ENCODE measurements at places on chromosomes 6 and 20. TPM values are rescaled to one million over a fixed set of nuclear protein-coding genes. Genes with fewer than 3 reads are reported as not detected.

Gene EDN1
- 224 TPM for total RNA-seq

Gene C6orf58
- not detected for total RNA-seq

Gene SYCP2L
- total RNA-seq, result not detected

Gene ANGPT4
- not detected for total RNA-seq

Gene KIAA1755
- total RNA-seq, result not detected

Gene RHAG
- total RNA-seq, result not detected

Gene KHDRBS2
- total RNA-seq, result not detected
